Panc1 (cell line): ENCODE measurements at places on chromosomes 4 and X.

- no peak for DNase-seq
Observed at GRCh38 chrX:40912576-40912975, 172.7 kb upstream of the USP9X start.

DNA sequence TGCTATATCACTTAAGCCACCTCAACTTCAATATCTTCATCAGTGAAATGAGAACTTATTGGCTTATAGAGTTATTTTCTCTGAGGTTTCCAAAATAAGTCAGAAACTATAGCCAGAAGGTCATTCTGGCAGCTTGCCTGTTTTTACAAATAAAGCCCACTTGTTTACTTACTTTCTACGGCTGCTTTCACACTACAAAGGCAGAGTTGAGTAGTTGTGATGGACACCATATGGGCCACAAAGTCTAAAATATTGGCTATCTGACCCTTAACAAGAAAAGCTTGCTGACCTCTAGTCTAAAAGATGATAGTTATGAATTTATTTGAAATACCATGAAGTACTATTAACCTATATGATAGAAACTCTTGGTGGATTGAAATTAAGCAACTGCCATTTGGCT is 67.3 kb upstream of the ATOH1 start:
- no peak for DNase-seq

GRCh38 chr4:61750810-61751209 is 550.7 kb downstream of the ADGRL3 start:
- DNase-seq, result no peak

GRCh38 chrX:126770179-126770578 is 49.4 kb upstream of the PRR32 start:
- peak; percentile 8 for DNase-seq

- DNase-seq, result no peak
Observed at GRCh38 chrX:8520791-8521190, 56.2 kb downstream of the VCX3B start.

DNA sequence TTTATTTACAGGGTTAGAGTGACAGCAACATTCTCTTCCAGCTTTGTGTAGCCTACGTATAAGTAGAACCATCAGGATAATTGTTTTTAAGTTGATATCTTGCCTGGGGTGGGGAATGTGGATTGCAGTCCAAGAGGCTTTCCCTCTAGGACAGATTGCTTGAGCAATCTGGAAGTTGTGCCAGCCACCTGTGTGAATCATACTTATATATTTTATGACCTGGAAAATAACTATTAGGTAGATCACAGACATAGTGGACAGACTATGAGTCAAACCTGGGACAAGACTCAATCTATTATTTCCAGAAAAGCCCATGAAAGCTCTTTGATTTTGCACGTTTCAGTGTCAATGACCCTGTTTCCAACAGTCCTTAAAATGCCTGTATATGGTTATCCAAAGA is 98.9 kb downstream of the TLL1 start:
- no peak for DNase-seq

DNA sequence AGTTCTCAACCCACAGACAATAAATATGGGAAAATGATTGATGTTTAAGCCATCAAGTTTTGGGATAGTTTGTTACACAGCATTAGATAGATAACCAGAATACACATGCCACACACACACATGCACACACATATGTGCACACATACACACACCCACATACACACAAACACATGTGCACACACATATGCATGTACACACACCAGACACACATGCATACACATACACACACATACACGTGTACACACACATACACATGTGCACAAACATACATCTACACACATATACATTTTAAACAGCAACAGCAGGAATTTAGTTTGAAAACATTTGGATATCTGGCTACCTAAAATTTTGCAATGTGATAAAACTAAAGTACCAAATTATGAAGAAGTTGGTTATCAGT is 42.7 kb upstream of the TMEM150C start:
- no peak for DNase-seq

- DNase-seq, result no peak
Observed at GRCh38 chr4:54447304-54447703, 210.5 kb upstream of the KIT start.

DNA sequence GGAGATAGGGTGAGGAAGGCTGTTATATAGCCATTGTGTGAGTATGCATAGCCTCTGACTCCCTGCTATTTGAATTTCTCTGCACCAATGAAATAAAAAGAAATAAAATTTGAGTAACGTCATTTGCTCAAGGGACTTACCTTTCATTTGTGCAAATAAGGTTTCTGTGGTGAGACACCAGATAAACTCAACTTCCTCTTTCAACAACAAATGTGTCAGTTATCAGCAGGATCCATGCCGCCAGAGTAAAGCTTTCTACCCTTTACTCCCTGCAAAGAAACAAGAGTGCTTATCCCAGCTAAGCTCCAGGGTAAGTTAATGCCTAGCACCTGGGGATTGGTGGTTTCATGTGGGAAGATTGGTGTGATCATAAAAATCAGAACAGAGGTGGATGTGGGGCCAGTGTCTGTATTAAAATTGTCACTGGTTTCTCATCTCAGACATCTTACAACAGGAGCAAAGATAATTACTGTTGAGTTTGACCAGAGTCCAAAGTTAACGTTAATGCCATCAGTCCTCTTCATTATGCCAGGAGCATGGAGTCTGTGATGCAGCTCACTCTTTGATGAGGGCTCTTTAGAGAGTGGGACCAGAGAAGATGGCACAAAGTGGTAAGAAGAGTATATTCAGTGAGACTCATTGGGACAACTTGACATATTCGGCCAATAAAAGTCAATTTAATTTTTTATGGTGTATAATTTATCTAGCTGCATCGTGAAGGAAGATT is at the start of gene P2RY10:
Gene P2RY10 (plus strand): TSS at position 206 of the 727 bp plus-strand sequence. CDS start 15,130 bp downstream, outside the sequence.
- DNase-seq, result no peak

DNA sequence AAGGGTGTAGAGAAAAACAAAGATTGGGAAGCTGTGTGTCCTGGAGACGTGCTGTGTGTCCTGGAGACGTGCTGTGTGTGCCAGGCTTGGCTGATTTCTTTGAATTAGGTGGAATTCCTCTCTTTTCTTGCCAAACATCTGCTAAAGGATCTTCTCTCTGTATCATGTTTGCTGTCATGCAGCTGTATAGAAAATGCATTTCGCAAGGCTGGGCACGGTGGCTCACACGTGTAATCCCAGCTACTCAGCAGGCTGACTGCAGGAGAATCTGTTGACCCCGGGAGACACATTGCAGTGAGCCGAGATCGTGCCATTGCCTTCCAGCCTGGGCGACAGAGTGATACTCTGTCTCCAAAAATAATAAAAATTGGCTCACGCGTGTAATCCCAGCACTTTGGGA is 187.0 kb downstream of the CRLF2 start:
- no peak for DNase-seq

GRCh38 chrX:22424919-22425318 is 152.2 kb downstream of the CBLL2 start:
- no peak for DNase-seq

- peak; percentile 61 for DNase-seq
Observed at GRCh38 chrX:40169193-40170101, 71.7 kb upstream of the BCOR start.

GRCh38 chr4:173736840-173737239 is 206.8 kb upstream of the HAND2 start:
- no peak for DNase-seq

- DNase-seq, result no peak
Observed at GRCh38 chr4:139763205-139763604, 97.6 kb downstream of the MGST2 start.

DNA sequence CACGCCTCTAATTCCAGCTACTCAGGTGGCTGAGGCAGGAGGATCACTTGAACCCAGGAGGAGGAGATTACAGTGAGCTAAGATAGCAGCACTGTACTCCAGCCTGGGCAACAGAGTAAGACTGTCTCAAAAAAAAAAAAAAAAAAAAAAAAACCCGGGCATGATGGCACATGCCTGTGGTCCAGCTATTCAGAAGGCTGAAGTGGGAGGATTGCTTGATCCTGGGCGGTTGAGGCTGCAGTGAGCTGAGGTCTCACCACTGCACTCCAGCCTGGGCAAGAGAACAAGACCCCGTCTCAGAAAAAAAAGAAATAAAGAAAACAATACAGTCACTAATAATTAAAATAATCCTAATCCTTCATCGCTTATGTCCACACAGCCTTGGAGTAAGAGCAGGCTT is 68.1 kb downstream of the APBB2 start:
- DNase-seq, result no peak

DNA sequence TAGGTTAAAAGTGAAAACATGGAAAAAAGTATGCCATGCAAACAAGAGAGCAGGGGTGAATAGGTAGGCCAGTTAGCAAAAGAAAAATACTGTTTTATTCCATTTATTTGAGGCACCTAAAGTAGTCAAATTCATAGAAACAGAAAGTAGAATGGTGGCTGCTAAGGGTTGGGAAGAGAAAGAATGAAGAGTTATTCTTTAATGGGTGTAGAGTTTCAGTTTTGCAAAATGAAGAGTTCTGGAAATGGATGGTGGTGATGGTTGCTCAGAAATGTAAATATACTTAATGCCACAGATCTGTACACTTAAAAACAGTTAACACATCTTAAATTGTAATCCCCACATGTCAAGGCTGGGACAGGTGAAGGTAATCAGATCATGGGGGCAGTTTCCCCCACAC is 29.7 kb downstream of the PARM1 start:
- no peak for DNase-seq

GRCh38 chr4:26003056-26003455 is 89.0 kb downstream of the SMIM20 start:
- DNase-seq, result no peak

DNA sequence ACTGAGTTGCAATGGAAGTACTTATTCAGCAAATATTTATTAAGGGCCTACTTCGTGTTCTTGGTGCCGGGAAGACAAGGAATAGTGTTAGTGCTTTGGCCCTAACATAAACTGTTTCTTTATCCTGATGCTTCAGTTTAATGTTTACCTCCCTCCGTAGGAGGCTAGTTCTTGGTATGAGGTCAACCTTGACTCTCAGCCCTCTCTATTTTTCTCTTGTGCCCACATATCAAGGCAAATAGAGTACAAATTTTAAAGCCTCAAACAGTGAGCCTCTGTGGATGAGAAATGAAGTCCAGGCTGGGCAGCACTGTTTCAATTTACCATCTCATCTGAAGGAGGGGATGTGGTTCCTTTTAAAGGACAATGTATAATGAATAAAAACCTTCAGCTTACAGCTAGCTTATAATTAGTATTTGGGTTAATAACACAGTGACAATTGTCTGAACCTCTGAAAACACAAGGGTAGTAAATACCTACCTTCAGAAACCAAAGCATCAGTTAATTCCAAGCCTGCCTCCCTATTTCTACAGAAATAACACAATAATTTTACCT is 68.5 kb downstream of the SH3RF1 start:
- DNase-seq, result no peak

- DNase-seq, result no peak
Observed at GRCh38 chrX:136258951-136259350, 7.8 kb upstream of the MAP7D3 start.

DNA sequence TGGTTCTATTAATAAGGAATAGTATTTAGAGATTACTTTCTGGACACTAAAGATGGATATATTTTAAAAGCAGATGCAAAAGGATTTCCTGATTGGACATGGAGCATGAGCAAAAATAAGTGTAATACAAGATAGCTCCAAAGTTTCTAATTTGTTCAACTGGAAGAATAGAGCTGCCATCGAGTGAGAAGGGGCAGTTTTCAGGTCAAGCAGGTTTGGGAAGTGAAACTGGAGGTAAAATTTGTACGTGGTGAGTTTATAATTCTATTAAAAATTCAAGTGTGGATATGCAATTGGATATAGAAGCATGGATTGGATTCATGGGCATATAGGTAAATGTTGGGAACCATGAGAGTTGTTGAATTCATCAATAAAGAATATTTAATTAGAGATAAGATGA is 31.8 kb downstream of the PRDM8 start:
- DNase-seq, result no peak

DNA sequence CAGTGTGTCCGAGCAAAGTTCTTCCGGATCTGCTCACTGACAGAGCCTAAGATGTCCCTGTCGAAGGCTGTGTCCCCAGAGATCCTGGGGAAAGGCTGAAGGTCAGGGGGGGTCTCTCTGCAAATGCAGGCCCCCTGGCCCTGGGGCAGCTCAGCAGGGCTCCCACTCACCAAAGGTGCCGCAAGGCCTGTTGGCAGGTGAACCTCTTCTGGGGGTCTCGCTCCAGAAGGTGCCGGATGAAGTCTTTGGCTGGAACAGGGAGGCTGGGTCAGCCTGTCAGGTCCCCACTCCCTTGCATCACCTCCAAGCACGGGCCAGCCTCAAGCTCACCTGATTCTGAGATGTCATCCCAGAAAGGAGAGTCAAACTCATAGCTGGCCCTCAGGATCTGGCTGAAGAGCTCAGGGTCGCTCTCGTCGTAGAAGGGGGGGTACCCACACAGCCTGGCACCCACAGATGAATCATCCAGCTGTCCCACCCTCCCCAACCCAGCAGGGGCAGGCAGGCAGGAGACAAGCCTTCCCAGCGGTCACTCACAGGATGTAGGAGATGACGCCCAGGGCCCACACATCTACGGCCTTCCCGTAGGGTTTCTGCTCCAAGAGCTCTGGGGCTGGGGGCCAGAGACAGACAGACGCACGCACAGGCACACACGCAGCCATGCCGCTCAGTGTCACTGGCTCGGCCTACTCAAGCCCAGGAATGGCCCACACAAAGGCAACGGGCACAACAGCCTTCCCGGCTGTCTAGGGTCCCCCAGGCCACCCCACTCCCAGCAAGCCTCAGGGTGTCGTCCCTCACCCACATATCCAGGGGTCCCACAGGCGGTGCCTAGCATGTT is 2.6 kb downstream of the PNCK start:
- no peak for DNase-seq

DNA sequence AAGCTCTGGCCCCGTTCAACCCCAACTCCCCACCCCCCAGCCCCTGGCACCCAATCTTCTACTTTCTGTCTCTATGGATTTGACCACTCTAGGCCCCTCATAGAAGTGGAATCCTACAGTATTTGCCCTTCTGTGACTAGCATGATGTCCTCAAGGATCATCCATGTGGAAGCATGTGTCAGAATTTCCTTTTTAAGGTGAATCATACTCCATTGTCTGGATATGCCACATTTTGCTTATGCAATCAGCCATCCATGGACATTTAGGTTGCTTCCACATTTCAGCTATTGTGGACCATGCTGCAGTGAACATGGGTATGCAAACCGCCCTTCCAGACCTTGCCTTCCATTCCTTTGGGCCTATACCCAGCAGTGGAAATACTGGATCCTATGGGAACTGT is 15.5 kb downstream of the CCNQ start:
- DNase-seq, result no peak
